ENCODE measurements at places on chromosomes 3 and 15.
A peak's percentile ranks its signal among the peaks of the same experiment; 100 is the strongest.

- H3K27ac ChIP-seq: no peak overlapping the region
- no peaks in the 10 kb centered on the region for H3K27me3 ChIP-seq
- peaks cover 59% of the 10 kb centered on the region for H3K36me3 ChIP-seq
- no peaks in the 10 kb centered on the region for H3K4me1 ChIP-seq
Observed at GRCh38 chr3:58079773-58080172, 71.6 kb downstream of the FLNB start.

DNA sequence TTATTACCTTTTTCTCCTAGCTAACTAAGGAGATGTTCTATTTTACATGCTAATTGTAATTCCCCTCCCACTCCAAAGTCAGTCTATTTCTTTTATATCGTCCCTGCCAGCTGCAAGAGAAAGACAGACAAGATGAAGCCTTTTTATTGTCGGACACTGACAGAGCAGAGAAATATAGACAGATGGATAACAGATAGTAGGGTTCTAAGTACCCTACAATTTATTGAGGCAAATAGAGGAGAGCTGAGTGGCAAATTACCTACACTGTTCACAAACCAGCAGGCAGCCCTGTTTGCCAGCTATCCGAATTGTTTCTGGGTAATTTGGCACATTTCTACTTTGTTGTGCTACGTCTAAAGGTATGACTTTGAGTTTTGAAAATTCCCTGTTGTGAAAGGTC, 392.3 kb upstream of the ZNF717 start:
- DNase-seq: no peak
- no peaks in the 10 kb centered on the region for H3K27me3 ChIP-seq
- H3K27ac ChIP-seq: no peak overlapping the region
- no peak overlapping the region for H3K4me3 ChIP-seq
- no peaks in the 10 kb centered on the region for H3K36me3 ChIP-seq
- H3K4me1 ChIP-seq: no peaks in the 10 kb centered on the region

DNA sequence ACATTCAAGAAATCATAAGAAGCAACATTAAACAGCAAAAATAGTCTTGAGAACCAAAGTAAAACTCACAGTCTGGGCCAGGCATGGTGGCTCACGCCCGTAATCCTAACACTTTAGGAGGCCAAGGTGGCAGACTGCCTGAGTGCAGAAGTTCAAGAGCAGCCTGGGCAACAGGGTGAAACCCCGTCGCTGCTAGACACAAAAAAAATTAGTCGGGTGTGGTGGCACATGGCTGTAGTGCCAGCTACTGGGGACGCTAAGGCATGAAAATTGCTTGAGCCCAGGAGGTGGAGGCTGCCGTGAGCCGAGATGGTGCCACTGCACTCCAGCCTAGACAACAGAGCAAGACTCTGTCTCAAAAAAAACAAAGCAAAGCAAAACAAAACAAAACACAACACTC, 117.7 kb upstream of the GOLGA6L6 start:
- no peak overlapping the region for H3K4me3 ChIP-seq
- no peak overlapping the region for H3K27ac ChIP-seq
- H3K4me1 ChIP-seq: no peaks in the 10 kb centered on the region

DNA sequence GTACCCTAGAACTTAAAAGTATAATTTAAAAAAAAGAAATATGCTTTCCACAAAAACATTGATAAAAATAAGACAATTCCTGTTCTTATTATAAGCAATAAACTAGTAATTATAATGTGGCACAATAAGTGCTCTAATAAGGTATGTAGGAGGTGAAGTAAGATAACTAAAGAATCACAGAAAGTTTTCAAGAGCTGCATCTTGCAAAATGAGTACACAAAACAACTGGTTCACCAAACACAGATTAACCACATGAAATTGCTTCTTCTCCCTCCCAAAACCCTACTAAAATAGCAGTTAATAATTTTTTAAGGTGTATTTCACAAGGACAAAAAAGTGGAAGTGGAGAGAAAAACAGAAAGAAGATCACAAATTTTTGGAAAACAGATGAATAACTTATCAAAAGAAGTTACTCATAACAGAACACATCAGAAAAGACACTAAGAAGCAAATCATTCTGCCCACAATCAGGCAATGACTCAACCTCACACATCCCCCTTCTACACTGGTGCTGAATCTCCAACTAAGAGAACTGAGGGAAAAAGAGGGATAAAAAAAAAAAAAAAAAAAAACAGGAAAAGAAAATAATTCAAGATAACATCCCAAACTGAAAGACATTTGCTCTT, 64.2 kb downstream of the TBC1D5 start:
- no peak overlapping the region for H3K27ac ChIP-seq
- H3K4me1 ChIP-seq: peaks cover 7% of the 10 kb centered on the region
- peak; percentile 4 for DNase-seq
- no peak overlapping the region for H3K4me3 ChIP-seq
- no peaks in the 10 kb centered on the region for H3K27me3 ChIP-seq
- no peaks in the 10 kb centered on the region for H3K36me3 ChIP-seq

DNA sequence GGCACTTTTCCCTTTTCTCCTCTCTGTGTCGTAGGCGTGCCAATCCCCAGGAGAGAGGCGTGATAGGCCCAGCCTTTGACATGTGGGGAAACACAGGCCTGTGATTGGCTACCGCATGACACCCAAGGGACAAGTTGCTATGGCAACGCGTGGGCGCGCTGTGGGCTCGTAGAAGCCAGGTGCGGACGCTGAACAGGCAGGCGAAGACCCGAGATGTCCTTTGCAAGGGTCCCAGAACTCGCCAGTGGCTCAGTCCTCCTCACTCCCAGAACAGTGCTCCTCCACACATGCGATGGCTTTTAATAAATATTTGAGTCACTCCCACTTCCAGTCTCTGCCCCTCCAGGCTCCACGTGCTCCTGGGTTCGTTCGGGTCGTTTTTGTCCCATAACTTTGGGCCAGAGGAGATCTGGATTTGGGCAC, 4.2 kb downstream of the SLC51B start:
- no peaks in the 10 kb centered on the region for H3K36me3 ChIP-seq
- DNase-seq: peak; percentile 62
- H3K27me3 ChIP-seq: no peaks in the 10 kb centered on the region
- peak overlapping the region; percentile 55 for H3K4me3 ChIP-seq
- H3K27ac ChIP-seq: no peak overlapping the region

DNA sequence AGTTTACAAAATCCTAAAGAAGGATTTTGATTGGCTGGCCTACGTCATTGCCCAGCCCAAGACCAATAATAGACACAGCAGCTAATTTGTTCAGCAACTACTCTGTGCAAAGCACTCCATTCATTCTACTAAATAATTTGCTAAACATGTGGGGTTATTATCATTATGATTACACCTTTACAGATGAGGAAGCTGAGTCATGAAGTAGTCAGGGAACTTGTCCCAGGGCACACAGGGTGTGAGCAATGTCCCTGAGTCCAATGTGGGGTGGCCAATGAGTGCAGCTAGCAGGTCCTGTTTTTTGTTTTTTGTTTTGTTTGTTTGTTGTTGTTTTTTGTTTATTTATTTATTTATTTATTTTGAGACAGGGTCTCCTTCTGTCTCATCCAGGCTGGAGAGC, 183.6 kb downstream of the ABHD5 start:
- no peaks in the 10 kb centered on the region for H3K27me3 ChIP-seq
- peak overlapping the region; percentile 36 for H3K27ac ChIP-seq
- DNase-seq: peak; percentile 30
- H3K4me3 ChIP-seq: no peak overlapping the region
- H3K4me1 ChIP-seq: peaks cover 58% of the 10 kb centered on the region
